T-cell (primary cell): ENCODE measurements at places on chromosomes 6 and 20. TPM values are rescaled to one million over a fixed set of nuclear protein-coding genes. Genes with fewer than 3 reads are reported as not detected.

- DNase-seq = no peak
These were observed 75.9 kb downstream of the GNAS-AS1 start for GRCh38 chr20:58774667-58775263.

- no peak for DNase-seq
These were observed 67.1 kb downstream of the LAMP5 start for GRCh38 chr20:9581509-9581908.

- no peak for DNase-seq
These were observed 3.4 kb downstream of the BMP7 start for GRCh38 chr20:57262784-57263609.

GRCh38 chr20:2418388-2418787 lies 37.7 kb downstream of the TGM6 start:
- DNase-seq = no peak

- DNase-seq = no peak
These were observed 349.2 kb downstream of the MAFB start for GRCh38 chr20:40339661-40340449.

- DNase-seq = no peak
These were observed 93.7 kb downstream of the NDUFAF5 start for GRCh38 chr20:13878566-13878965.

Gene CASS4
- 11.2 TPM for total RNA-seq
